ENCODE measurements at places on chromosomes 16 and 17.
A peak's percentile ranks its signal among the peaks of the same experiment; 100 is the strongest.

GRCh38 chr17:27904114-27904513, 10.9 kb upstream of the LYRM9 start:
- DNase-seq = no peak

GRCh38 chr17:28982131-28982793, 23.6 kb downstream of the SEZ6 start:
- peak; percentile 45 for DNase-seq

- DNase-seq = no peak
Measured at GRCh38 chr17:10396524-10397163, 23.8 kb upstream of the MYH13 start.

DNA sequence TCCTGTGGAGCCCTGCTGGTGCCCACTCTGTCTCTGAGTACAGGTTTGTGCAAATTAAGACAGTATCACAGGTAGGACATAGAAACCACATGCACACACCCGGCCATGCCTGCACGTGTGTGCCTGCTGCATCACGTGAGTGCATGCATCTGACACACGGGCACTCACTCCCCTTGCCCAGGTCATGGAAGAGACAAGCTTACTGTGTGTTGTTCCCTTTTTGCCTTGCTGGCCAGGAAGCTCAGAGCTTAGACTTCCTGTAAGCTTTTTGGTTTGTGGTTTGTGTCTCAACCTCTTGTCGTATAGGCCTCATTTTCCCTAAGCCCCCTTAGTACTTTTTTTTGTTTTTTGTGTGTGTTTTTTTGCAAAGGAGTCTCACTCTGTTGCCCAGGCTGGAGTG, 25.0 kb downstream of the ZNF469 start:
- no peak for DNase-seq

GRCh38 chr16:4860727-4861342, 13.6 kb downstream of the UBN1 start:
- DNase-seq = no peak

DNA sequence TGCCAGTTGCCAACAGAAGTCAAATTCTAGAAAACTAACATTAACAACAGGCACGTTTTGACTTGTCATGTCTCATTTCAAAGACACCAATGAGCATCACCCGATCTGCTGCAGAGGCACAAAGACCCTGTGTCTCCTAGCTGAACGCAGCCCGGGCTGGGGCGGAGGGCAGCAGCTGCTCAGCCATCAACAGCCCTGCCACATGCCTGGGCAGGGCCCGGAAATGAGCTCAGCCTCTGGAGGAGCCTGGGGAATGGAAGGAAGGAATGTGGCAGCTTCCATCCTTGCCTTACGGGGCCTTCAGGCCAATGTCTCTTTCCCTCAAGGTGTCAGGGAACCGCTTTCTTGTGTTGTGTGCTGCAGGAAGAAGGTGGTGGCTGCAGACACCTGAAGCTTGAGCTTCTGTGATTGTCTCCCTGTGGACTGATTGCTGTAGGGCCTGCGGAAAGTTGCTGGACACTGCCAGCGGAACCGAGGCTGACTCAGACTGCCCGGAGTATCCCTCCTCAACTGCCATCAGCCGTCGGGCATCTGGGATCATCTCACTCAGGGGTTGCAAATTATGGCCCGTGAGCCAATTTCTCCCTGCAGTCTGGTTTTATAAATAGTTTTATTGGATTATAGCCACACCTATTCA, 7.3 kb downstream of the CDH13 start:
- DNase-seq = no peak

- no peak for DNase-seq
Measured at GRCh38 chr17:28807925-28808634, 34.5 kb downstream of the FAM222B start.

DNA sequence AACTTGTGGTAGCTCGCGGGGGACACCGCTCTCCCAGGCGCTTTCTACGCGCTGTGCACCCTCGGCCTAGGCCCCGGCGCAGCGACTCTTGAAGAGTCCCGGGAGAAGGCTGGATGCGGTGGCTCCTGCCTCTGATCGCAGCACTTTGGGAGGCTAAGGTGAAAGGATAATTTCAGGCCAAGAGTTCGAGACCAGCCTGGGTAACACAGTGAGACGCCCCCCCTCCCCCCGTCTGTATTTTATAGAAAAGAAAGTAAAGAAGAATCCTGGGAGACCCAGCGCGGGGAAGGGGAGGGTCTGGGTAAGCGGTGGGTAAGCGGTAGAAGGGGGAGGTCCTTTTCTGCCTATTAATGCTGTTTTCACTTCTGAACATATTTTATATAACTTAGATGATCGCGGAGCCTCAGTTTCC, 486 bp upstream of the PLLP start:
- peak; percentile 48 for DNase-seq

DNA sequence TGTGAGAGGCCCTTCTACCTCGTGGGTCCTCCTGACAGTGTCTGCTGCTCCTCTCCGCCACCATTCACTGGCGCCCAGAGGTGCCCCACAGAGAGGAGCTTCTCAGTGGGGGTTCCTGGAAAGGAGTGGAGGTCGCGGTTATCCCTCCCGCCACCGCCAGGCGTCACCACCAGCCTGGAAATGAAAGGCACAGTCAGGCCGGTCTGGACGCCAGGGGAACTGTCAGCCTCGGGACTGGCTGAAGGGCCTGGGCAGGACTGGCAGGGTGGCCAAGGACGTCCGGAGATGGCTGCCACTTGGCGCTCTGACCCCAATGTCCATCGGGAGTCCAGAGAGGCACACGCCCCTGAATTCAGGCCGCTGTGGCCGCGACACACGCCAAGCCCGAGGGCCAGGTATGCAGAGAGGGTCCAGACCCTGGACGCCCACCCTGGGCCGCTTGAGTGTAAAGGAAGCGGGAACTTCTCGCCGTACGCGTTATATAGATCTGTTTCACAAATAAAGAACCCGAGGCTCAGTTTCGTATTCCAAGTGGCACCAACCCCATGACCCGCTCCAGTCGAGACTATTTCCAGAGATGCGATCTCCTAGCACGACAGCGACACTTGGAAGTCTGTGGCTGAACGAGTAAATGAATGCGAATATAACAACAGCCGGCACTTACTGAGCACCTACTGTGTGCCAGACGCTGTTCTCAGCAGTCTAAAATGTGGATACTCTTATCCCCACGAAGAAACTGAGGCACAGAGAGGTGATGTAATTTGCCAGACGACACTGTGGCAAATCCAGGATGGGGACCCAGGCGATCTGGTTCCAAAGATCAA, 7.6 kb upstream of the NXPH3 start:
- DNase-seq = peak; percentile 95
